ENCODE measurements at places on chromosomes 5 and 9. TPM values are rescaled to one million over a fixed set of nuclear protein-coding genes. Genes with fewer than 3 reads are reported as not detected.
A peak's percentile ranks its signal among the peaks of the same experiment; 100 is the strongest.

The JMY gene
- 13.0 TPM for total RNA-seq

The MYOZ3 gene
- total RNA-seq: 4.6 TPM

The SLC1A1 gene
- total RNA-seq: 6.1 TPM

DNA sequence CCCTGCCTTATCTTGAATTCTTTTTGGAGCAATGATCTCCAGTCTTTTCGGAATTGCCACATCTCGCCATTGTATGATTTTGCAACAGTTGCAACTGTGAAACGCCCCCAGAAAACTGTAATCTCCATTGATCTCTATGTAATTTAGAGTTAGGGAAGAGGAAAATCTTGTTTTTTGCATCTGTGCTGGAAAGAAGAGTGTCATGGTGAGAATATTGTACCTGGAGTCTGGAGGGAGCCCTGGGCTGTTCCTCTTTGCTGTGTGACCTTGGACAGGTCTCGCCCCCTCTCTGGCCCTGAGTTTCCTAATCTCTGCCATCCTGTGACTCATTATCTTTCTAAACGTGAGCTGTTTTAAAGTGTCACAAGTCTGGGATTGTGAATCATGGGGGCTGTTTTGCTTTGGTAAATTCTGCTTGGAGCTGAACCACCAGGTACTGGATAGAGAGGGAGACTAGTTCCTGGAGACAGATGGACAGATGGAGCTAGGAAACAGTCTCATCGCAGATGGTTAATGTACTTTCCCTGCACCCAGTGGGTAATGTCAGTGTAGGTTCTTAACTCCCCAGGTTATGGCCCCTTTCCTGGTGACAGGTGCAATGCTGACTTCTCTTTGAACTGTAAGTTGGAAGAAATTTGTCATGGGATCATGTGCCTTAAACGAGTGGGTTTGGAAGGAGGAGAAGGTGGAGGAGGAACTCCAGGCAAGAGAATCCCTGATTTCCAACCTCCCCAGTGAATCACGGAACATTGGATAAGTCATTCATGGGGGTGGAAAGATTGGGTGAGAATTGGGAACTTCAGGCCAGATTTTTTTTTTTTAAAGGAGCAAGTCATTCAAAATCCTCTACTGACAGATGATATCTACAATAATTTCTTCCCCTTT lies 19.6 kb downstream of the PPARGC1B start:
- no peak for DNase-seq

DNA sequence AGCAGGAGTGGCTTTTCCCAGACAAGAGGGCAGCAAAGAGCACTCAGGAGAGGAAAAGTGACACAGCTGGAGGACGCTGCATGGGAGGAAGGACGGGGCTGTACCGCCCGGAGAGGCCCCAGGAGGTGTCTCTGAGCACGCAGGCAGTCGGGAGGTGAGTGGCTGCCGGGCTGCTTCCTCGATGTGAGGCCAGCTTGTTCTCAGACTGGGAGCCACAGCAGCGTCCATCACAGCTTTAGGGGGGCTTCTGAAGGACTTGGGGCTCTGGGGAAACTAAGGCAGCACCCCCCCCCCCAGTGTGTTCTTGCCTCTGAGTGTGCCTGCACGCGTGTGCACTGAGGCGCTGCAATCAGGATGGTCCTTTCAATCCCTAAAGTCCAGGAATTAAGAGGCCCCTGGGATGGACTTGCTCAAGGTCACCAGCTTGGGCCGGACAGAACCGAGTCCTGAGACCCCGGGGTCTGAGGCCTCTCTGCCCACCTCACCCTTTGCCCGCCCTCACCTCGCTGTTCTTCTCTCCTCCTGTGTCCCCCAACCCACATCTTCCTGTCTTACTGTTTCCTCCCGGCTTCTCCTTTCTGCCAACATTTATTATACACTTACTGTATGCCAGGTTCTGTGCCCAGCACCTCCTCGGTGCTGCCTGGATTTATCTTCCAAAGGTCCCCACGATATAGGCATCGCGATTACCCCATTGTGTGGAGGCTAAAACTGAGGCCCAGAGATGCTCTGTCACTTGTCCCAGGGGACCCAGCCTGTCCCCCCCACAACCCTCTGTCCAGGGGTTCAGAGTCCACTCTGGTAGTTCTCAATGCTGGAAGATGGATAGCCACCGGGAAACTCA lies 32.9 kb downstream of the FAM163B start:
- DNase-seq: no peak

DNA sequence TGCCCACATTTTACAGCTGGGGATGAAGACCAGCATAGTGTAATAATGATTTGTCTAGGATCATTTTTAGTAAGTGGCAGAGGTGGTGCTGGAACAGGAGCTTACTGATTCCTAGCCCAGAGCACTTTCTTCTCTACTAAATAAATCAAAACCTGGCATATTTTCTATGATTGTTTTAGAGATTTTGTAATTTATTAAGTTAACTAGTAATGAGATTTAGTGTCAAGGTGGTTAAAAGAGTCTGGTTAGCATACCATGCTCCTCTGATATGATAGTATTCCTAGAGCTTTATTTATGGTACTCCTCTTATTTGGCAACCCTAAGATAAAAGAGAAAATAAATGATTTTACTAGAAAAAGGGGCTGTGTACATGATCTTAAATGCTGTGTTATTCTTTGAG lies 604.0 kb downstream of the ISL1 start:
- DNase-seq: no peak

- DNase-seq: no peak
These were observed 56.7 kb upstream of the OSMR start for GRCh38 chr5:38789134-38789533.

DNA sequence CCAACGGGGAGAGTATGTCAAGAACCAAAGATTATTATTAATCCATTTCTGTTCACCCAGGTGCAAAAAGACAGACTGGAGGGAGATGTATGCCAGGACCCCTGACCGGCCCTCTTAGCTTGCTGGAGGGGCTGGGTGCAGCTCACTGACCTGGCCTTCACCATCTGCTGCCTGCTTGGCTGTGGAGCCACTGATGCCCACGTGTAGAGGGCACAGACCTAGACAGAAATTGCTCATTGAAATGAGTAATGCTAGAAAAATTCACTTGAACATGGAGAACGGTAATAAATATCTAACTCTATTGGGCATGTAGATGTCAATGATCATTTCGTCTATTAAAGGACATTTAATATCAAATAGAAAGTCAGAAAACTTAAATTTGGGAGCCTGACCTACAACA lies 58.8 kb upstream of the ERCC6L2 start:
- DNase-seq: peak; percentile 14

GRCh38 chr9:78370991-78371390 lies 74.1 kb downstream of the PSAT1 start:
- DNase-seq: no peak

DNA sequence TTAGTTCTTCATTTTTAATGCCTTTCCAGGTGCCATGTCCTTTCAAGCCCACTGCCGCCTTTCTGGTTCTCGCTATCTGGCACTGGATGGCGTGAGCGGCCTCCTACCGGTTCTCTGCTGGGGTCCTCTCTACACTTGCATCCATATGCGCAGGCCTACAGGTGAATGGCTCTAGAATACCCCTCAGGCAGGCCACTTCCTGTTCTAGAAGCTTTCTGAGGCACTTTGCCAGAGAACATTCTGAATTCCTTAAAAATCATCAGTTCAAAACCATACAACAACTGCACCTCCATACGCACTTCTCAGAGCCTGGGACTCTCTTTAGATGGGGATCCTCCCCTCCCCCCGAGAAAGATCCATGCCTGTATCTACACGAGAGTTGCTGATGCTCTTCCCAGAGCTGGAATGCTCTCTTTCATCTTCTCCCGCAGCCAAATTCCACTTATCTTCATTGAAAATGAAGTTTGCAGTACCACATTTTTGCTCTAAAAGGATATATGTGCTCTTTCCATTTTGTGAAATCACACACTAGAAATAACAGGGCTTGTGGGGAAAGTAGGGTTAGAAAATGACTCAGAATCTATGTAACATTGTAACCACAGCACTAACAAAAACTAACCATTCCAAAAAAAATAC lies 1.4 kb upstream of the LHFPL2 start:
- DNase-seq: no peak

GRCh38 chr5:158410976-158411375 lies 552.0 kb upstream of the CLINT1 start:
- no peak for DNase-seq

GRCh38 chr5:145510769-145511168 lies 324.4 kb downstream of the PRELID2 start:
- no peak for DNase-seq

DNA sequence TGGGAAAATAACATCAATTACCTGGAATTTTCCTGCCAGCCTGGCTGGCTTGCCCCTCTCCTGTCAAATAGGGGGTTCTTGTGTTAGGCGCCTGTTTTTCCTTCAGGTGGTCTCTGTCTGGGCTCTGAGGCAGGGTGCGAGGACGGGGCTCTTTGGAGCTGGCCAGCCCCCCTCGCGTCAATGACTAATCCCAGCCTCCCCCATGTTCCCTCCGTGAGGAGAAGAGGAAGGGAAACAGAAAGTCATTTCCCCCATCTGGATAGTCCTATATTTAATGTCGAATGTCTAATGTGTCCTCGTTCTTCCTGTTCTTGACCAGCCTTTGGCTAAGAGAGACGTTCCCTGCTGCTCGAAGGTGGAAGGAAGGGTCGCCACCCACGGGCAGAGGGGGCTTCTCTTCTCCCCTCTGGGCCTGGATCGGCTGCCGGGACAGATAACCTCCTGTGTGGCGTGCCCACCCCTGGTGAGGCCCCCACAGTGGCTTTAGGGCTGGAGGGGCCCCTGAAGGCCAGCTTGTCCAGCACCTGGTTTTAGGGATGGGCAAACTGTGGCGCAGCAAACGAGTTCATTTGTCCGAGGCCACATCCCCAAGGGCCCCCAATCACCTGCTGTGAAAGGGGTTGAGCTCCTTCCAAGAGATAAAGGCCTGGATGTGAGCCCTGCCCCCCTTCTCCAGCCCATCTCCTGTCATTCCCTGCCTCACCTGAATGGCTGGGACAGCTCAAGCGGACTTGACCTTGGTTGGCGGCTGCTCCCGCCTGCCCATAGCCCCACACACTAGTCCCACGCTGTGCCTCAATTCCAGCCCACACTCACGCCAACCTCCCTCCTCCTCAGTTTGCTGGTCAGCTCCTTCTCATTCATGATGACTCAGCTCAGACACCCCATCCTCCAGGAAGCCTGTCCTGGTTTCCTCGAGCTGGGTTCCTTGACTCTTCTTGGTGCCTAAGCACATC lies 35.9 kb upstream of the UNC5A start:
- no peak for DNase-seq

- DNase-seq: no peak
These were observed 11.9 kb upstream of the C1QTNF2 start for GRCh38 chr5:160382346-160382745.

Data from kidney epithelial cell (primary cell).